D341Med (cell line): ENCODE measurements at places on chromosomes 13 and 19.

DNA sequence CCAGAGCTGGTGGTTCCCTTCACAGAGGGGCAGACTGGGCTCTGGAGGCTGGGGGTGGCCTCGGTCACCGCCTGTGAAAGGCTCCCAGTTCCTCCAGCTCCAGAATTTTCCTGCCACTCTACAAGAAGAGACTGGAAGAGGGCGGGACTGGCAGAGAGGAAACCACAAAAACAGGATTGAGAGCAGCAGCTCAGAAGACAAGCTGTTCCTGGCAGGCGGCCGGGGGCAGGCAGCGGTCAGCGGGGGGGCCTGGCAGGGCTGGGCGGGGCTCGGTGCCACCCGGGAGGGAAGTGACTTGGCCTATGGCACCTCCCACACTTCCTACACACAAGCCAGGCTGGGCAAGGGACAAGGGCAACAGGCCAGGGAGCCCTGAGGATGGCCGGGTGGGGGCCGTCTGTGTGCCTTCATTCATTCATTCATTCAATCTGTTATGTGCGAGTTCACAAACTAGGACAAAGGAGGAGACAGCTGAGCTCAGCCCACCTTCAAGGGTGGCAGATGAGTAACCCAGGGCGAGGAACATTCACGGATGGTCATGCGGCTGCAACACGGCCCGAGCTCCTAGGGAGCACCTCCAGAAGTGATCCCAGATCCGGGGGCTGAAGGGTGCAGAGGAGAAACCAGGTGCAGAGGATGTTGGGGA is 16.9 kb upstream of the BTBD2 start:
- DNase-seq = peak; percentile 76

- no peak for DNase-seq
Measured at GRCh38 chr13:20911037-20911436, 8.5 kb upstream of the XPO4 start.

DNA sequence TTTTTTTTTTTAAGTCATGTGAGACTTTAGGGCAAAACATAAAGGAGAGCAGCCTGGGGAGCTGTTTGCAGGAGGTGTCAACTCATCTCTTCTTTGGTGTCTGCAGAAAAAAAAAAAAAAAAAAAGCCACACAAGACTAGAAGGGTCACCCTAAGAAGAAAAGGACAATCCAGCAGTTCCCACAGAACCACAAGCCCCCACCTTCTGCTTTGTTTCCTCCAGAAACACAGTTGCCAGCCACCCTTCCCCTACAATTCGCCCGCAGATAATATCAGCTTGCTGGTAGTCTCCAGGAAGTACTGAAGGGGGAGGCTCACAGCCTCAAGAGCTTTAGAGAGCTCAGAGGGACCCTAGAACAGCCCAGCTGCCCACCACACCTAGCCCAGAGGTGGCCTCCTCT is 22.3 kb upstream of the ZBTB7A start:
- DNase-seq = no peak

GRCh38 chr13:43124490-43124889 is 101.1 kb downstream of the DNAJC15 start:
- DNase-seq = no peak

GRCh38 chr13:111508164-111508870 is 187.9 kb downstream of the TEX29 start:
- no peak for DNase-seq

DNA sequence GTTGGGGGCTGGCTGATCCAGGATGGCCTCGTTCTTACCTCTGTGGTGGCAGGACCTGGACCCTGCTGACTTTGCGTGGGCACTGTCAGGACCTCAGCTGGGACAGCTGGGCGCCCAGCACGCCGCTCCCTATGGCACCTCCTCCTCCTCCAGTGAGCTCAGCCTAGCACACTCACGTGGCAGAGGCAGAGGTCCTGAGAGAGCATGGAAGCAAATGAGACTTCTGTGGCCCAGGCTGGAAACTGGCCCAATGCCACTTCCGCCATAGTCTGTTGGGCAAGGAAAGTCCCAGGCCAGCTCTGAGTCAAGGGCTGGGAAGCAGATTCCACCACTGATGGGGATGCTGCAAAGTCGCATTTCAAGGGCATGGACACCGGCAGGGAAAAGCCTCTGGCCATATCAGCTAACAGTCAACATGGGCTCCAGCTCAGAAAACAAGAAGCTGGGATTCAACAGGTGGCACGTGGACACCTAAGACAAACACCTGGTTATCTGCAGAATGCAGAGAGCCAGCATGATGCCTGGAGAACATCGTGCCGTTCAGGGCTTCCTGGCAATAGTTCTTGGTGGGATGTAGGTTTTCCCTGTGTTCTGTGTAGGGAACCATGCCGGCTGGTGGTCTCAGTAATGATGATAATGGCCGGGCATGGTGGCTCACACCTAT is 16.7 kb downstream of the MYBPC2 start:
- no peak for DNase-seq

DNA sequence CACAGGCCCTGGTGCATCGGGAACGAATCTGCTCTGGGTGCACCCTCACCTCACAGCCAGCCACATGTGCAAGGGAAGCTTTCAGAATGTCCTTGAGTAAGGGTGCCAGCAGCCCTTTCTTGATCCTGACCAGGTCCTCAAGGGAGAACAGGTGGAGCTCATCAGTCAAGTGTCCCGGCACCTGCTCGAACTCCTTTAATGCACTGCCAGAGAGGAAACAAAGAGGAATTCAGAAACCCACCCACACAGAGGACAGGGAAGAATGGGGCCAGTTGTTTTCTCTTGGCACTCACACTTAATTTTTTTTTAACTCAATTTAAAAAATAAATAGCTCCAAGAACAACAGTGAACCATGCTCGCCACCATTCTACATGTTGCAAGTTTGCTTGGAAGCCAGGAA is 41.7 kb downstream of the RUBCNL start:
- no peak for DNase-seq

GRCh38 chr19:16400911-16401591 is 70.7 kb downstream of the EPS15L1 start:
- DNase-seq = no peak

DNA sequence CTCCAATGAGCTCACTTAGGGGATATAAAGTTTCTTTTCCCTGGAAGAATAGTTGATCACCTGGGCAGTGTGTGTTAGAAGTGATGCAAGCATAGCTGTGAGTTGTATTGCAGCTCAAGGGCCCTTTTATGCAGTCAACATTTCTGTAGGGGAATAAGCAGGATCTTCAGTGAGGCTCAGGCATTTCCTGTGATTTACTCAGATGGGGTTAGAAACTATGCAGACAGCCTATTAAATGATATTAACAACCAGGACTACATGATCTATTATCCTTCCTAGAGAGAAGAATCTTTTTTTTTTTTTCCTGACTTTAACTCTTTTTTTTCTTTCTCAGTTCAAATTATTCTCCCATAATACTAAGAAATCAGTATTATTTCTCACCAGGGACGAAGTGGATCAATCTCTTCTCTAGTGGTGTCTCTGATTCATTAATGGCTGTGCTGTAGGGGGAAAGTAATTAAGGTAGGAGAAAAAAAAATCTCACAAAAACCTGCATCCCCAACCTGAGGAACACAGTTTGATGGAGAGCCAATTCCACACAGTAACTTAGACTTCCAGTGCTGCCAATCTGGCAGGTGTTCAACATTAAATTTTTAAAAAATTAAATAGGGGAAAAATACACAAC is 126.4 kb upstream of the SLC10A2 start:
- no peak for DNase-seq

DNA sequence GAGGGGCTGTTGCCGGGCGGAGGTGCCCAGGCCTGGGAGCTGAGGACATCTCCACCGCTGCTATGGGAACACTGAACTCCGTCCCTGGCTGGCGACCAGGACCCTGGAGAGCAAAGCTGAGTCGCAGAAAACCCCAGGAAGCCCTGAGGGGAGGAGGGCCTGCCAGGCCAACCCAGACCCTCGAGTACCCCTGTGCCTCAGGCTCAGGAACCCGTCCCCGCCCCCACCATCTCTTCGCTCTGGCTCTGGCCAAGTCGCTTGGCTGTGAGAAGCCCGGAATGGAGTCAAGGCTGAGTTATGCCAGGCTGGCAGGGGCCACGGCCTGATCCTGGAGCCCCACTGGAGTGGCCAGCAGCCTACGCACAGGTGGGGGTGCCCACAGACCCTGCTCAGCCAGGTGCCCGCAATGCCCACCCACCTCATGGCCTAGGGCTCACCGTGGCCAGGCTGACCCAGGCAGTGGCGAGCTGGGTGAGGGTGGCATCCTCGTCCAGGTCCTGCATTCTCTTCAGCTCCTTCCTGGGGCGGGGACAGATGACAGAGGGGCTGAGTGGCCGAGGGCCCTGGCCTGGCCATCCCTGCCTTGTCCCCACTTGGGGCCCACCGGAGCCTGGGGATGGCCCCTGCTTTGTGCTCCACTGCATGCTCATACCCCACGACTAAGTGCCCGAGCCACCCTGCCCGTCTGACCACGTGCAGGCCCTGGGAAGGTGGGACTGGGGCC is 8.5 kb upstream of the CERS1 start:
- no peak for DNase-seq

- no peak for DNase-seq
Measured at GRCh38 chr13:105153611-105154010, 1381.9 kb downstream of the EFNB2 start.

- DNase-seq = no peak
Measured at GRCh38 chr19:46727757-46728156, 10.8 kb upstream of the PRKD2 start.

DNA sequence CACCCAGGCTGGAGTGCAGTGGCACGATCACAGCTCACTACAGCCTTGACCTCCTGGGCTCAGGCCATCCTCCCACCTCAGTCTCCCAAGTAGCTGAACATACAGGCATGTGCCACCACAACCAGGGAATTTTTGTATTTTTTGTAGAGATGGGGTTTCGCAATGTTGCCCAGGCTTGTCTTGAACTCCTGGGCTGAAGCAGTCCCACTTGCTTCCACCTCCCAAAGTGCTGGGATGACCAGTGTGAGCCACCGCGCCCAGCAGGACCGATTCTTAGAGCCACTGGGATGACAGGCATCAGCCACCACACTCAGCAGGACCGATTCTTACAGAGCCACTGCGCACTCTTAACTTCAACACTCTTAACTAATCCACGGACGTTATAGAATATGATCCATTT is 54.9 kb upstream of the RANBP3 start:
- DNase-seq = no peak

DNA sequence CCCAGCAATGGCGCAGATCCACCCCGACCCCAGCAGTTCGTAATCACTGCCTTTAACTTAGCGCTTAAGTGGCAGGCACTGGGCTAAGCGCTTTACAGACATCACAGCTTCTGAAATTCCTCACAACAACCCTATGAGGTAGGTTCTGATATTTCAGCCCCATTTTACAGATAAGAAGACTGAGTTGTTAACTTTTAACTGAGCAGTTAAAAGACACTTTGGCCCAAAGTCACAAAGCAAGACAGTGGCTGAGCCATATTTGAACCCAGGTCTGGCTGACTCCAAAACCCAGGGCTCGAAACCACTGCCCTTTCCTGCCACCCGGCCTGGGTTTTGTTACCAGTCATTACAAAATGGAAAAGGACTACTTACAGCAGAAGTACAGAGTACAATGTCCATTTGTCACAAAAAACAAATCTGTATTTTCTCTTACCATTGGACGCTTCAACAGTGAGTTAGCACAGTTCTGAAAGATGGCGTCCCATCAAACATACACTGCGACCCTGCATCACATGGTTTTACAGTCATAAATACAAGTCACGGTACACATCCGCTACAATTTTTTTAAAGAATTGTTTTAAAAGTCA is 8.5 kb downstream of the HNRNPL start:
- DNase-seq = no peak

DNA sequence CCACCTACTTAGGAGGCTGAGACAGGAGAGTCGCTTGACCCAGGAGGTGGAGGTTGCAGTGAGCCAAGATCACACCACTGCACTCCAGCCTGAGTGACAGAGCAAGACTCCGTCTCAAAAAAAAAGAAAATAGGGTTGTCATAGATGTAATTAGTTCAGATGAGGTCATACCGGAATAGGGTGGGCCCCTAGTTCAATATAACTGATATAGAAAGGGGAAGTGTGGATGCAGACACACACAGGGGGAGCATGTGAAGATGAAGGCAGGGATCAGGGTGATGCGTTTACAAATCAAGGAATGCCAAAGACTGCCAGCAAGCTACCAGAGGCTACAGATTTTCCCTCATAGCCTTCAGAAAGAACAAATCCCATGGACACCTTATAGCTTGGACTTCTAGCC is 24.3 kb upstream of the EEF1AKMT1 start:
- no peak for DNase-seq

- DNase-seq = no peak
Measured at GRCh38 chr13:29568731-29569130, 26.8 kb downstream of the SLC7A1 start.

- peak; percentile 70 for DNase-seq
Measured at GRCh38 chr19:8363803-8364771, at the start of gene ANGPTL4. ANGPTL4 (plus strand) TSS chr19:8364155; CDS start chr19:8364322, 167 bp downstream.

DNA sequence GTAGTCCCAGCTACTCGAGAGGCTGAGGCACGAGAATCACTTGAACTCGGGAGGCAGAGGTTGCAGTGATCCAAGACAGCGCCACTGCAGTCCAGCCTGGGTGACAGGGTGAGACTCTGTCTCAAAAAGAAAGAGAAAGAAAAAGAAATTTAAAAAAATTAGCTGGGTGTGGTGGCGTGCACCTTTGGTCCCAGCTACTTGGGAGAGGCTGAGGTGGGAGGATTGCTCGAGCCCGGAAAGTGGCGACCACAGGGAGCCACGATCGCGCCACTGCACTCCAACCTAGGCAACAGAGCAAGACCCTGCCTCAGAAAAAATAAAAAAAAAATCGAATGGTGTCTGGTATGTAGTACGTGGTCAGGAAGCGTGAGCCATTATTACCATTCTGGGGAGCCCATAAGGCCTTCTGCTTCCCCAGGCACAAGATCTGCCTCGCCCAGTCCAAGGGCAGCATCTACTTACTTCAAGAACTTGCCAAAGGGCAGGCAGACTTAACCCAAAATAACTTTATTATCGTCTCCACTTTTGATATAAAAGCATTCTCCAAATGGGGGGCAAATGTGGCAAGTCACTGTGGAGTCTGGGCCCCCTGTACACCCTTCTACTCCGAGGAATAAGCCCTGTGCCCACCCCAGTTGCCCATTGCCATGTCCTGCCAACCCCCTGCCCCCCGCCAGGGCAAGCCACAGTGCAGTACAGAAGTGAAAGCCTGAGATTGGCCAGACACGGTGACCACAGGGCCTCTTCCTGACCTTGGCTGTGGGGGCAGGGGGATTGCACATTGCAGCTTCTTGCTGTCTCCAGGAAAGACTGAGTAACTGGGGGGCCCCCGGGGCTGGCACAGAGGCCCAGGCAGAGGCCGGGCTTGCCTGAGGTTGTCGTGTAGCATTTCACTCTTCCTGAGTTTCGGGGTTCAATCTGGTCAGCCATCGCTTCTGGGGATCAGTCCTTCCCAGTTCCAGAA is 12.6 kb downstream of the CCL25 start:
- no peak for DNase-seq

GRCh38 chr13:45690636-45691035 is 11.5 kb upstream of the CBY2 start:
- DNase-seq = no peak

- no peak for DNase-seq
Measured at GRCh38 chr13:73781384-73781783, 352.8 kb downstream of the KLF12 start.

- no peak for DNase-seq
Measured at GRCh38 chr13:30465343-30465592, 468 bp downstream of the HMGB1 start.
